ENCODE measurements at places on chromosomes 4 and X. TPM values are rescaled to one million over a fixed set of nuclear protein-coding genes. Genes with fewer than 3 reads are reported as not detected.

The TMPRSS11D gene
- not detected for total RNA-seq

- no peak overlapping the region for H3K4me3 ChIP-seq
- H3K36me3 ChIP-seq: no peaks in the 10 kb centered on the region
- peak; percentile 64 for DNase-seq
- no peaks in the 10 kb centered on the region for H3K27me3 ChIP-seq
- peaks cover 8% of the 10 kb centered on the region for H3K4me1 ChIP-seq
Observed at GRCh38 chr4:101169044-101170014, 178.0 kb downstream of the PPP3CA start.

DNA sequence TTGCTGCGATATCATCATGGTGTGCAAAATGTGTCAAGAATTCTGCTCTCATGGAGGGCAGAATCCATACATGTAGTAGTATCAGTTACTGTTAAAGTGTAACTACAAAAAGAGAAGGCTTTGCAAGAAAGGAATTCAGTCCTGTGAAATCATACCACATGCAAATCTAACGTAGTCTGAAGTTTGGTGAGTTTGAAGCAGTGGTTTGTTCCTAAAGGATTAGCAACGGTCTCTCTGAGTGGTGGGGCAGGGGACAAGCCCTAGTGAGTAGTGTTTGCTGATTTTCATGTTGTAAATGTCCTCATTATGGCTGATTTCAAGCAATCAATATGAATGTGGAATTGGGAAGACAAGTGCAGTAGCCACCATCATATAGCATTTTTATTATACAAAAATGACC is 47.1 kb upstream of the CLNK start:
- H3K27ac ChIP-seq: no peak overlapping the region
- peaks cover 6% of the 10 kb centered on the region for H3K4me1 ChIP-seq
- H3K36me3 ChIP-seq: no peaks in the 10 kb centered on the region
- H3K4me3 ChIP-seq: no peak overlapping the region

DNA sequence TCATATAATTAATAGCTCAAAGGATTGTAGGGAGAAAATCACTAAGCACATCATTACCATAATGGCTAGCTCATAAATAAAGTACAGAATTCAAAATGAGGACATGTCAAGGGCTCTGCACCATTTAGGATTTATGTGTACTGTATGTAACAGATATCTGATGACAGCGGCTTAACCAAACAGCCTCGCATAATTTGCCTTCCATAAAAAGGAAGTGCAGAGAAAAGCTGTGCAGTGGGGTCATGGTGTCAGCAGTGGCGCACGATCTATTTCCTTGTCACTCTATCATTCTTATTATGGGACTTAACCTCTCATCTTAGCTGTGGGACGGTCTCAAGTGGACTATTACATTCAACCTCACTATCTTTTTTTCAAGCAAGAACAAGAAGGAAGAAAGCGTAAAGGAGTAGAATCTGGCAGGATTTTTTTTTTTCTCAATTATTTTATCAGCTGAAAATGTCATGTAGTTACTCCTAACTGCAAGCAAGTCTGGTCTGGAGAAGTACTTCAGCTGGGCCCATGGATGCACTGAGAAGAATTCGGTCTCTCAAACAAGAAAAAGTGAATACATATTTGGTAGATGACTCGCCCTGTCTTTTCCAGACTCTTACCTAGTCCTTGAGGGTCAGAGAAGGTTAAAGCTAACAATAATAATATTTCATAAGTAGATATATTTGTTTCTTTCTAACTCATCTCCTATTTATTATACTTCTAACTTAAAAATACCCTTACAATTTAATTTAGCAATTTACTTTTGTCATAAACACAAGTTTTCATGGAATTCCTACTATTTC is 94.6 kb downstream of the COX18 start:
- H3K4me3 ChIP-seq: no peak overlapping the region
- no peaks in the 10 kb centered on the region for H3K36me3 ChIP-seq
- no peak overlapping the region for H3K27ac ChIP-seq
- H3K27me3 ChIP-seq: no peaks in the 10 kb centered on the region

GRCh38 chr4:99336553-99336952 is 15.4 kb upstream of the ADH1B start:
- no peak overlapping the region for H3K27ac ChIP-seq
- no peaks in the 10 kb centered on the region for H3K27me3 ChIP-seq
- DNase-seq: no peak
- no peaks in the 10 kb centered on the region for H3K36me3 ChIP-seq
- no peaks in the 10 kb centered on the region for H3K4me1 ChIP-seq

GRCh38 chr4:182255441-182256190 is 12.4 kb downstream of the TENM3 start:
- no peak overlapping the region for H3K27ac ChIP-seq
- no peak overlapping the region for H3K4me3 ChIP-seq
- H3K36me3 ChIP-seq: no peaks in the 10 kb centered on the region
- no peak for DNase-seq

- no peaks in the 10 kb centered on the region for H3K4me1 ChIP-seq
- no peak overlapping the region for H3K27ac ChIP-seq
- H3K36me3 ChIP-seq: no peaks in the 10 kb centered on the region
- no peaks in the 10 kb centered on the region for H3K27me3 ChIP-seq
- no peak overlapping the region for H3K4me3 ChIP-seq
Observed at GRCh38 chrX:96002431-96002830, 682.2 kb upstream of the DIAPH2 start.

- no peaks in the 10 kb centered on the region for H3K36me3 ChIP-seq
- no peak for DNase-seq
- H3K27me3 ChIP-seq: no peaks in the 10 kb centered on the region
- H3K27ac ChIP-seq: no peak overlapping the region
Observed at GRCh38 chrX:118779581-118779980, 44.0 kb upstream of the ZCCHC12 start.

- H3K27ac ChIP-seq: no peak overlapping the region
- no peaks in the 10 kb centered on the region for H3K36me3 ChIP-seq
- H3K4me3 ChIP-seq: no peak overlapping the region
- DNase-seq: no peak
Observed at GRCh38 chrX:77935886-77936285, 25.4 kb downstream of the ATP7A start.
